Stimulated activated CD4-positive, alpha-beta T cell treated with anti-CD3 and anti-CD28 coated beads, TNF-alpha, amount 100 ng/mL, for 1 hour (primary cell): ENCODE measurements at places on chromosomes 3 and 15.

DNA sequence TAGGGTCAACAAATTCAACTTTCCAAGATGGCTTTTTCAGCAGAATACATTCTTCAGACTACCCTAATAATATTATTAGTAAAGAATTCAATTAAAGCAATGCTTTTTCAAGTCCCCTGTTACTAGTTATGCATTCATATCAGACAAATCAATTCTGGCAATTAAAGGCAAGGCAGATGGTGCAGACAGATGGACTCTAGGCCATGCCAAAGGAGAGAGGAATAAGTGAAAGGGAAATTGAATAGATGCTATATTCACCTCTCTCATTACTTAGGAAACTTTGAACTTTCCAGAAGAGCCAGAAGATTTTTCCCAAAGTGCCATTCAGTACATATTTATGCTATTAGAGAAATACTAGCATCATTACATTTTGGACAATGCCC, 487.7 kb upstream of the RASGRP1 start:
- DNase-seq, result no peak

DNA sequence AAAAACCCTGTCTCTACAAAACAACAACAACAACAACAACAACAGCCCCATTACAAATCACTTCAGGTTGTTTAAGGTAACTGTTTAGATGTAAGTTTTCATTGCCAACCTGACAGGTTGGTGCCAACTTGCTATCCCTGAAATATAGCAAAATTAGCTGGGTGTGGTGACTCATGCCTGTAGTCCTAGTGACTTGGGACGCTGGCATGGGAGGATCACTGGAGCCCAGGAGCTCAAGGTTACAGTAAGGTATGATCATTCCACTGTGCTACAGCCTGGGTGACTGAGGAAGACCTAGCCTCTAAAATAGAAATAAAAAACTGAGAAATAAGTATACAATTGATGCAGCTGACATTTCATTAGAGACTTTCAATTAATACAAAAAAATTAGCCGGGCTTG, 36.0 kb upstream of the CDAN1 start:
- no peak for DNase-seq

GRCh38 chr15:68730471-68730919, 90.2 kb downstream of the ANP32A start:
- no peak for DNase-seq

DNA sequence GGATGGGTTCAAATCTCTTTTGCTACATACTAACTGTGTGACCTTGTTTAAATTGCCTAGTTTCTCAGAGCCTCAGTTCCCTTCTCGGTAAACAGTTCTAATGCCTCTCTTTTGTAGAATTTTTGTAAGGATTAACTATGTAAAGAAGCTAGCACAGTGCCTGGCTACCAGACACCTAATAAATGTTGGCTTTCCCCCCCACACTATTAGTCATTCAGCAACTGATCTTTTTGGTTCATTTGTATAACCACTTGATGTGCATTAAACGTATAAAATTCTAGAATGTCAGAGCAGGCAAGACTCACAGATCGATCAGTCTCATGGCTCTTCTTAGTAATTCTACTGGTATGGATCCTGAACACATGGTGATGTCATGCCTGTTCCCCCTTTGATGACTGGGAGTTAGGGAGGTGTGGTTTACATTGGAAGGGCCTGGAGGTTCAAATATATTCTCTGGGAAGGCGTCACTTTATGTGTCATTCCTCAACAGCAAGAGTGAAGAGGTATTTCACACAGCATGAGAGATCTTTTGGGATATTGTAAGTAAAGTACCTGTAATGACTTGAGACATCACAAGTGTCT, 6.5 kb downstream of the TAGLN3 start:
- no peak for DNase-seq

GRCh38 chr3:184384342-184384741, 4.5 kb downstream of the CHRD start:
- DNase-seq, result no peak

- DNase-seq, result no peak
Measured at GRCh38 chr15:31293655-31294054, 33.0 kb upstream of the KLF13 start.

DNA sequence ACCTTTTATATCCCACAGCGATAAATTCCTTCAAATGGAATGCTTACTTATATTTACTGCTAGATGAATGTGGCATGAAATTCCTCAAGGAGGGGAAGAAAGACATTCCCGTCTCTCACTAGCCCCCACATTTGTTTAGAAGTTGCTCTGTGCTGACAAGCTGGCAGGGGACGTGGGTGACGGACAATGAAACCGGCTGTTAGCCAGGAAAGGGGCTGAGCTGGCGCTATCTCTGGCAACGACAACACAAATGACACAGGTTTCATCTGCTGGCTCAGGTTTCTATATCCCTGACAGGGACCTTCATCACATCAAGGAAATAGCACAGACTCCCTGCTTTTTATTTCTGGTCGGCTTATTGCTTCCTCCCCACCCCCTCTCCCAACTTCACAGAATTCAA, 15.8 kb downstream of the RUVBL1 start:
- DNase-seq, result no peak

DNA sequence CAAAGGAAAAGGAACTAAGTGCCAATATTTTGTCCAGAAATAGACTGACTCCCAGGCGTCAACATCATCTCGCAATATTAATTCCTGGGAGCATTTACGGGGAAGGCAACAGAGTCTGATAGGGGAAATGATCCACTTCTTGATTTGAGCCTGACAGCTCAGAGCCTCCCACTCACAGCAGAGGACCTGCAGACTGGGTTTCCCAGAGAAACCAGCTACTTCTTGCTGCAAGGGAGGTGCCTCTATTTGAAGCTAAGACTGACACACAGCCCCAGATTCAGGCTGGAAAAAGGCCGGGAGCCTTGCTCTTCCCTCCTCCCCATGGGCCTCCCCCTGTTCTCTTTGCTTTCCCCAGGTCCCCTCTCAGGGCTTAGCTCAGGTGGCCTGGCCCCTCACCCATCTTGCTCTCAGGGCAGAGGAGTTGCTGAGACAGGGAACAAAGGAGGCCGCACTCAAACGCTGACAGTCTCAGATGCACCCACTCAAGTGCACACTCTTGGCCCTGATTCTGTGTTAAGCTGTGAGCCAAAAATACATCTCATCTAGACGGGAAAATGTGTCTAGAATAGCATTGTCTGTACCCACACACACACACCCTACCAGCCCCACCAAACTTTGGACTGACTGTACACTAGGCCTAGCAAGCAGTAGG, 49.8 kb upstream of the DCLK3 start:
- DNase-seq, result no peak

GRCh38 chr3:142022381-142022780, 127.0 kb downstream of the TFDP2 start:
- no peak for DNase-seq
